ENCODE measurements at places on chromosomes 7 and 10. TPM values are rescaled to one million over a fixed set of nuclear protein-coding genes. Genes with fewer than 3 reads are reported as not detected.
A peak's percentile ranks its signal among the peaks of the same experiment; 100 is the strongest.

Gene OR6B1
- total RNA-seq = not detected

Gene TIMM23B
- 0.29 TPM for total RNA-seq

DNA sequence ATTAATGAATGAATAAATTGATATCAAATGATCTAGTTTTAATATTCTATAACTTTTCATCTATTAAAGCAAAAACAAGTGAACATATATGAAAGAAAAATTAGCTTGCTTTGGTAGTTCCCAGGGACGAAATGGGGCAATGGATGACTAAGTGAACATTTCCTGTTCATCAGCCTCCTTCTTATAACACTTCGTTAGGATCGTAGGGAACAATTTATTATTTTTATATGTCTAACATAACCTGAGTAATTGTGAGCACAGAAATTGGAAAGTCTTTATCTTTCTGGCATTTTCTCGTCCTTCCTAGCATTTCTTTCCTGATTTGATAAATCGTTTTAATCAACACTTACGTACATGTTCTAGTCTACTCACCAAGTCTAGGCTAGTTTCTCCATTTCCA, 59.1 kb upstream of the PPP1R3C start:
- DNase-seq = no peak

DNA sequence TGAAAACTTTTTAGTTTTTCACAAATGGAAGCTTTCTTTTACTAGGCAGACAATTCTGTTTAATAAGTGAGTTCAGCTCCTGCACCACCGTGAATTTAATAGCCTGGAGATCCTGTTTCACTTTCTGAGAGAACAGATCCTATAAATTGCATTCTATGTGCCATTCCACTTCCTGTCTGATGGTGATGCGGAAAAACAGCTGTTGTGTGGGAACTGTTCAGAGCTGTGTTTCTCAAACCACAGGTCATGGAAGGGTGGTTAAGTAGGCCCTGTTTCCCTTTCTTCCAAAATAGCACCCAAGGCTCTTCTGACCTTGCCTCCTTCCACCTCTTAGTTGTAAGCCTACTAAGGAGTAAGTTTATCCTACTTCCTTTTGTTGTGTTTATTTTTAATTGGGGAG, 97.2 kb upstream of the DKK1 start:
- DNase-seq = no peak

- no peak for DNase-seq
Measured at GRCh38 chr10:123462246-123462645, 203.9 kb upstream of the GPR26 start.

- DNase-seq = no peak
Measured at GRCh38 chr10:3036155-3037021, 31.0 kb upstream of the PFKP start.

- DNase-seq = no peak
Measured at GRCh38 chr7:29445736-29446135, 117.9 kb upstream of the PRR15 start.

DNA sequence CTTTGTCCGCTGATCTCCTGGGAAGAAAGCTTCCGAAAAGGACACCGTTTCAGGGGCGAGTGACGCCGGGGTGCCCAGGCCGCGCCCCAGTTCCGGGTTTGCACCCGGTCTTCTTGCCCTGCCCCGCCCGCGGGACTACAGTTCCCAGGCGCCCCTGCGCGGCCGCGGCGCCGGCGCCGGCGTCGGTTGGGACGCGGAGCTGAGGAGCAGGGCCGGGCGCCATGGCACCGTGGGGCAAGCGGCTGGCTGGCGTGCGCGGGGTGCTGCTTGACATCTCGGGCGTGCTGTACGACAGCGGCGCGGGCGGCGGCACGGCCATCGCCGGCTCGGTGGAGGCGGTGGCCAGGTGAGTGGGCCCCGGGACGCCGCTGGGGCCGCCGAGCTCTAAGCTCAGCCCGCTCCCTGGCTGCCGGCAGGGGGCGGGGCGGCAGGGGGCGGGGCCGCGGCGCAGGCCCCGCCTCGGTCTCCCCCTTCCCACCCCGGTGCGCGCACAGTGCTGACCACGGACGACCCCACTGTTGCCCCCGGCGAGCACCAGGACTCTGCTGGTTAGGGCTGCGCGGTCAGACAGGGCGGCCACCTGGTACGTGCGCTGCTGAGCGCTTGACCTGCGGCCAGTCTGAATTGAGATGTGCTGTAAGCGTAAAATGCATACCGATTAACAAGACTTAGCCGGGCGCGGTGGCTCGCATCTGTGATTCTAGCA, at the start of gene LHPP:
Gene LHPP, plus strand, starts transcription at position 182 of the 706 bp plus-strand sequence. Its CDS starts 40 bp downstream, at position 222.
- DNase-seq = peak; percentile 82

GRCh38 chr10:100043796-100044195, 34.0 kb upstream of the DNMBP start:
- peak; percentile 23 for DNase-seq

DNA sequence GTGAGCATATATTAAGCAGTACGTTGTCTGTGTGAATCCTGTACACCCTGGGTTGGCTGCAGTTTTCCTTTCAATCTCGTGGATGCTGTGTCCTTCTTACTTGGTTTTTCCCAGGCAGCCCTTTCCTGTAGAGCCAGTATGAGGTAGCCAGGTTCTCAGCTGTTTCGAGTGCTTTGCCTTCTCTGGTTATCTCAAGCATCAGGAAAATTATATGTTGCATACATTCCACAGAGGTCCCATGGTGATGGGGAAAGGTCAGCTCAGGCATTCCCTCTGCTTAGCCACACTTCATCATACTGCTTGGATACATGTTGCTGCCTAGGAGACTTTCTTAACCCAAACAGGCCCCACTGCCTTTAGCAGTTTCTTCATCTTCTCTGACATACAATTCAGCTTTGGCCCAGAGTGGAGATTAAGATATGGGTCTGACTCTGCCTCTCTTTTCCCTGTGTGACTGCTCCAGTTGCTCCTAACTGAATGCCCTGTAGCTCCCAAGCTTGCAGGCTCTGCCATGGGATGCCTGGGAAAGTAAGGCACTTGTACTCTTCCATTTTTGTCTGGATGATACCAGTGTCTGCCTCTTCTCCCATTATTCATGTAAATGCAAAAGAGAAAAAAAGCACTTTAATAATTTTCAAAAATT, 11.3 kb downstream of the GNAI1 start:
- no peak for DNase-seq

DNA sequence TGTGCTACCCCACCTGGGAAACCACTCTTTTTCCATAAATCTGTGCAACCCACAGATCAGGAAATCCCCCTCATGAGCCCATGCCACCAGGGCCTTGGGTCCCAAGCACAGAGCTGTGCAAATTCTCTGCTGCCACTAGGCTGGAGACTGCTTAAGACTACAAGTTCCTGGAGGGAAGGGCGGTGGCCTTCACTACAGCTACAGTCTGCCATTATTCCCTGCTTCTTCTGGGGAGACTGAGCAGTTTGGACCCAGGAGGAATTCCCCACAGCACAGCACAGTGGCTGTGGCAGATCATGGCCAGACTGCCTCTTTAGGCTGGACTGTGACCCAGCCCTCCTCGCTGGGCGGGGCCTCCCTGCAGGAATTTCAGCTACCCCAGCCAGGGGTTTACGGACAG, 89.7 kb upstream of the GRB10 start:
- no peak for DNase-seq

GRCh38 chr7:111531993-111532392, 30.3 kb downstream of the IMMP2L start:
- DNase-seq = no peak

GRCh38 chr7:99379043-99379577, 4.6 kb downstream of the ARPC1B start:
- peak; percentile 77 for DNase-seq

GRCh38 chr7:28078036-28078901, 102.3 kb downstream of the JAZF1 start:
- DNase-seq = peak; percentile 54

- DNase-seq = no peak
Measured at GRCh38 chr10:104824380-104825006, 183.4 kb downstream of the SORCS3 start.

Data from uterus (tissue), 4 donors.